ENCODE measurements at places on chromosomes 11 and 22.

- DNase-seq = peak; percentile 22
Observed at GRCh38 chr11:31236143-31236542, 133.4 kb downstream of the DCDC1 start.

- DNase-seq = no peak
Observed at GRCh38 chr11:2934611-2935239, 5.5 kb upstream of the PHLDA2 start.

GRCh38 chr11:122721201-122721963, 65.9 kb downstream of the UBASH3B start:
- no peak for DNase-seq

DNA sequence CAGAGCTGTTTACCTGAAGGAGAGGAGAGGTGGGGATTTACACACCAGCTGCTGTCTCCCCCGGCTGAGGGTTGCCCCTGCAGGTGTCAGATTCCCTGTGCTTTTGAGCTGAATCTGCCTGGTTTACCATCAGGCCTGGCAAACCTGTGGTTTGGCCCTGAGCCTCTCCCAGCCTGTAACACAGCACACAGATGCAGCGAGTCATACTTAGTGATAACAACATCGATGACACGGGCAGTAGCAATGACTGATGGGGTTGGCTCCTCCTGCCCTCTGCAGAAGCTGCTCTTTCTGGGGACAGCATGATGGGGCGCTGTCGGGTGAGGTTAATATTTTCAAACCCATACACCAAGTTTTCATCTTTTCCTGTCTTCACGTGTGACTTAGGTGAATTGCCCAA, 380.0 kb upstream of the B3GAT1 start:
- DNase-seq = peak; percentile 37

GRCh38 chr11:118841469-118842242, 42.0 kb upstream of the CXCR5 start:
- DNase-seq = no peak

GRCh38 chr11:8802251-8802650, 108.7 kb upstream of the AKIP1 start:
- no peak for DNase-seq

DNA sequence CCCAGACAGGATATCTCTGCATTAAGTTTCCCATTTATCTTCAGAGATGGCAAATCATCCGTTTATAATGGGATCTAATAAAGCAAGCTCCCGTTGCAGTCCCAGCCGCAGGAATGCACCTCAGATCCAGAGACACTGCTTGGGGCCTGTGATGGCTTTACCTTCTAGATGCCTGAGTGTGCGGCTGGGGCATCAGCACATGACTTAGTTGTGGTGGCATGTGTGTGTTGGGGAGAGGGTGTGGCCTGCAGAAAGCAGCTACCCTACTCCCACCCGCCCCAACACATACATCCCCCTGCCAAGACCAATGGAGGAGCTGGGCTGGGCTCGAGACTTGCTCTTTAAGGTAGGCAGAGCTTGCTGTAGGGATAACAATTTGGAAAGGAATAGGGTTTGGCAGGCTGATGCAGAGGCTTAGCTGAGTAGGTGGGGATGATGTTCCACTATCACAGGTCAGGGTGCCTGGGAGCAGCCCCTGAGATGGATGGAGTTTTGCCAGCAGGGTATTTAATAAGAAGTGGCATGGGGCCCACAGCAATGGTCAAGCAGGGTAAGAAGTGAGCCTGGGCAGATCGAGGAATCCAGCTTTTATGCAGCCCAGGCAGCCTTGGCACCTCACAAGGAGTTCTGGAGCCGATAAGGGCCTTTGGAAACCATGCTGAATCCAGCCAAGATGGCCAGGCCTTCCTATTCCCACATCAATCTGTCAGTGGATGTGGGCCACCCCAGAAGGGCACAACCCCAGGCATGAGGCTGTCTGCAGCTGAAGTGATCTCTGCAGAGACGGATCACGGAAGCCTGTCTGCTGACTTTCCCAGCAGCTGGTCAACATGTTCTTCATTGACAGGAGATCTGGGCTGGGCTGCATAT, 601.3 kb downstream of the BUD13 start:
- no peak for DNase-seq

GRCh38 chr11:36380296-36381014, 84.4 kb downstream of the PRR5L start:
- DNase-seq = no peak

GRCh38 chr11:103842795-103843194, 193.6 kb upstream of the DDI1 start:
- DNase-seq = no peak

DNA sequence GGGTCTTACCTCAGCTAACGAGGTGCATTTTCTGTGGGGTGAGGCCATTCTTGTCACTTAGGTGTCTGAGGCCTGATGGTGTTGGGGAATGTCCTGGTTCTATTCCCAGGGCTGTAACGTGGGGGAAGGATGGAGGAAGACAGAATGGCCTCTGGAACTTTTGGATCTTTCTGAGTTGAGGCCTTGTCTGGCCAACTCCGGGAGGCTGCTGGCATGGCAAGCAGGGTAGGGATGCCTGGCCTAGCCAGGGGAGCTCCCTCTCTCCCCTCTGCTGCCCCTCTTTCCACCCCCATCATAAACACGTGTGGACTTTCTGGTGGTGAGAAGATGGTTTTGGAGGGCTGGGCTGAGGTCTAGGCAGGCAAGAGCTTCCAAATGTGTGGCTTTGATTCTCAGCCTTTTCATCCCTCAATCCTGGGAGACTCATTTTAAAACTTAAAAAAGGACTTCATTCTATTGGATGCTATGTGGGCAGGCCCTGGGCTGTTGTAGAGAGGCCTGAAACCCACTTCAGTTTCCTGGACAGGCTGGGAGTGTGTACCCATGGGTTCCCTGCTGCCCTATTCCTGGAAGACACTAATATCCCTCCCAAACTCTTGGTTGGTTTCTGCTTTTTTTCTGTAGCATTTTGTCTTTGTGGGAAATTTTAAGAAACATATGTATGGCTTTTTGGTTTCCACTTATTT, 30.9 kb downstream of the ZBTB16 start:
- DNase-seq = no peak

DNA sequence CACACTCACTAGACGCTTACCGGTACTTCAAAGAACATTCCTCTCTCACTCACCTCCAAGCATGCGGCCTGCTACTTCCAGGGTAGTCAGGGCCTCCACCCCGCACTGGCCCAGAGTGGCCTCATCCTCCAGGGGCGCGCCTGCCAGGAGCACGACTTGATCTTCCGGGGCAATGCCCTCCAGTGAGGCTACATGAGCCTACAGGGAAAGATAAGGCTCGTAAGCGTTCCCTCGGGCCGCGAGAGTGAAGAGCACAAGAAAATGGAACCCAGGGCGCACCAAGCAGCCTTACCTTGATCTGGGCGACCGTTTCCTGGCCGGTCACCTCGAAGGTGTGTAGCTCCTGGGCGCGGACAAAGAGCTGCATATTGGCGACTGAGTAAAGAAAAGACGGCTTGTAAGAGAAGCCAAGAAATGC, 478 bp downstream of the FAU start:
- peak; percentile 46 for DNase-seq

GRCh38 chr11:66782726-66783125, 53.7 kb upstream of the SPTBN2 start:
- no peak for DNase-seq

DNA sequence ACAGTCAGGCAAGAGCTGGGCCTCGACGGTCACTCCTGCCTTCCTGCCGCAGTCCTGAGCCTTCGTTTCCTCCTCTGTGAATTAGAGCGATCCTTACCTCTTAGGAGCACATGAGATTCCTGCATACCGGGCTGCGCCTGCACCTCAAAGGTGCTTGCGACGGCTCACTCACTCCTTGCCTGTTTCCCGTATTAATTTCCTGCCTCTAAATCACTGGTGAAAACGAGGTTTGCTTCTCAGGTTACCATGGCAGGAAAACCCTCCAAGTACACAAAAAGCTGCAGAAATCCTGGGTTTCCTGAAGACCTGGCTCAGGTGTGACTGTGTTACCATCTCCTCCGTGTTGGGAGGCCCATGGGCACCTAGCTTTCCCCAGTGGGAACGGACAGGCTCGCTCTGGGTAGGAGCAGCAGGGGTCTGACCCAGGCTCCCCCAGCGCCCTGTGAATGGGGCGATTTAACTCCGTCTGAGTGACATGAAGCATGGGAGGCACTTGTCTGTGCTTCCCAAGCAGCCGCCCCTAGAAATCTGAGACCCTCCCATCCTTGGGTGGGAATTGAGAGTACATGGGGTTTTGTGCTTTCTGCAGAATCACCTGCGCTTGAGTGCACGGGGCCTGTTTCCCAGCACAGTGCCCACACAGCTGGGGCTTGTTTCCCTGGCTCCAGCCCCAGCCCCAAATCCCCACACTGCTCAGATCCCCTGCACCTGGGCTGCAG, 64.8 kb downstream of the PHF21B start:
- no peak for DNase-seq

GRCh38 chr11:2382129-2382517, 5.0 kb downstream of the CD81 start:
- no peak for DNase-seq

DNA sequence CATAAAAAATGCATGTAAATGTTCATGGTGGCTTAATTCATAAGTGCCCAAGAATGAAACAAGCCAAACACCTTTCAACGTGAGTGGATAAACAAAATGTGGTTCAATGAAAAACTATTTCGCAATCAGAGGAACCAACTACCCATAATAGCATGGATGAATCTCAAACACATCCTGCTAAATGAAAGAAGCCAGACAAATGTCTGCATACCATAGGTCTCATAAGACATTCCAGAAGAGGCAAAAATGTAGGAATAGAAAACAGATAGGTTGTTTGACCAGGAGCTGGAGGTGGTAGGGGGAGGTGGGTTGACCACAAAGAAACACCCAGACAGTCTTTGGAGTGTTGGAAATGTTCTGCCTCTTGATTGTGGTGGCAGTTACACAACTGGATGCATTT, 13.2 kb upstream of the OSBPL5 start:
- peak; percentile 12 for DNase-seq

DNA sequence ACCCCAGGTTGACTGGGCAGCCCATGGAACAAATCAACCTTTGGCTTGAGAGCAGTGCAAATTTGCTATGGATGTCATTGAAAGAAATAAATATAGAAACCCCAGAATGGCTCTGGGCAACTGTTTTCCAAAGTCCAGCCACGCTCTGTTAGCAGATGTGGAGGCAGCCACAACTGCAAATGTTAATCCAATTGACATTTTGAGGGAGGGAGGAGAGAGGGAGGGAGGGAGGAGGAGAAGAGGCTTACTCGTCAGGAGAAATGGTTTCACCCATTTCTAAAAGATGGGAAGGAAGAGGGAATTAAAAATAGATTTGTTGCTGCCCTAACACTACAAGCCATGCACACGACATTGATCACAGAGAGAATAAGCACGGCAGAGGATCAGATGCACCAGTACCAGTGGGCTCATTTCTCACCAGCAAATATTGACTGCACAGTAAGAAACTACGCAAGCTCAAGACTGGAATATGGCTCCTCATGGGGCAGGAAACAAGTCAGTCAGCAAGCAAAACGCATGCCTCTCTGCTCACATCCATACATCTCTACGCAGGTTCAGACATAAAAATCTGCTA, 229.1 kb downstream of the LARGE1 start:
- no peak for DNase-seq

GRCh38 chr11:45158891-45159605, 12.6 kb downstream of the PRDM11 start:
- DNase-seq = no peak

DNA sequence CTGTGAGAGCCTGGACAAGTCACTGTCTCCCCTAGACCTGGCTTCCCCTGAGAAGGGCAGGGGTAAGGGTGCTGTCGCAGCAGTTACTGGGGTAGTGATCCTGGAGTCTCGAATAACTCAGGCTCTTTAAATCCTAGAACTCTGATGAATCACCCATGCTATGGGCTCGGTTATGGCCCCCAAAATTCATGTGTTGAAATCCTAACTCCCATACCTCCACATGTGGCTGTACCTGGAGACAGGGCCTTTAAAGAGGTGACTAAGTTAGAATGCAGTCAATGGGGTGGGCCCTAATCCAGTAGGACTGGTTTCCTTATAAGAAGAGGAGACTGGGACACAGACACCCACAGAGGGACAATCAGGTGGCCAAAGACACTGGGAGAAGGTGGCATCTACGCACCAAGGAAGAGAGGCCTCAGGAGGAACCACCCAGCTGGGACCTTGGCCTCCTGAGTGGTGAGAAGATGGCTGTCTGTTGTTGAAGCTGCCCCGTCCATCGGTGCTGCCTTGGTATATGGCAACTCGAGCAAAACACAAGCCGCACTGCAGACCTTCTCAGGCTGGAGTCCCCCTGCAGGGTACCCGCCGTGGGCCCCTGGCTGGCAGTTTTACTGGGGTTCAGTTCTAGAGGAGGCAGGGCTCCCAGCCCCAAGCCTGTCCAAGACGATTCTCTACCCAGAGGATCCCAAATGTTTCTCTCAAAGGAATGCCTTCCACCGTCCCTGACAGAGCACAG, 48.8 kb upstream of the SHISAL1 start:
- no peak for DNase-seq

DNA sequence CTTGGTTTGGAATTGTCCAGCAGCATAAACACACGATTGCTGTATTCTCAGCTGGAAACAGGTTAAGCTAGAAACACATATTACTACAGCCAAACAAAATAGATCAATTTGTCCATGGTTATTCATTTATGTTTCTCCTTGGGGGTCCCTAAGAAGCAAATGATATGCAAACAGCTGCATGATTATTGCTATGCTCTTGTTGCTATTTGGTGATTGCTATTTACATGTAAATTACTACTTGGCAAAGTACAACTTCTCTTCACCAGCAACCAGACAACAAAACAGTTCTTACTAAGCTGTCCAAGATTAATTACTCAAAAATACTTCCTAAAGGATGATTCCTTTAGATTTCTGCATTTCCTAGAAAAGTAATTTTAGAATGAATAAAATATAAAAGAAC, 567.9 kb upstream of the ARHGAP42 start:
- no peak for DNase-seq

- no peak for DNase-seq
Observed at GRCh38 chr11:102983486-102983885, 28.0 kb upstream of the MMP13 start.

DNA sequence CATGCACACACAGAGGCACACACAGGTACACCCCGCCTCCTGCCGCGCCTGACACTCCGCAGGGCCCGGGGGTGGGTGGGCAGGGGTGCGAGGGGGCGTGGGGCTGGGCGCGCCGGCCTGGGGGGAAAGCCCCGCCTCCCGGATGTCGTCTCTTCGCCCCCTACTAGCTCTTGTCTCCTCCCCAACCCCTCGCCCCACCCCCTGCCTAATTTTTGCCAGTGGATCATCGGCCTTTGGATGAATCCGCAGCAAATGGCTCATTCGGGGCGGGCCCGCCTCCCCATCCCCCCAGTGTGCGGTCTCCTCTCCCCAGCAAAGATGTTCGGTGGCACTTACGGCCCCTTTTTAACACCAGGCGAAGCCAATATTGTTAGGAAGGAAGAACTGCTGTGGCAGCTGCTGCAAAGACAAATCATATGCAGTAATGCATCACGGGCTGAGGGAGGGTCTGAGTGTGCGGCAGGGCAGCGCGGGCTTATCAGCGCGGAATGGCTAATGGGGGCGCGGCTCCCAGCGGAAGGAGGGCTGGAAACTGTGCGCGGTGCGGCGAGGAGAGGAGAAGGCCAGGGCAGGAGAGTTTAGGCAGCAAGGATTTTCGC, 13.4 kb upstream of the NECTIN1 start:
- DNase-seq = no peak

GRCh38 chr11:75949023-75949672, 134.1 kb downstream of the UVRAG start:
- no peak for DNase-seq

- DNase-seq = peak; percentile 74
Observed at GRCh38 chr11:70916351-70916750, 336.0 kb downstream of the SHANK2 start.

- DNase-seq = no peak
Observed at GRCh38 chr22:45740236-45740635, 68.6 kb downstream of the ATXN10 start.

- DNase-seq = no peak
Observed at GRCh38 chr11:108084811-108085210, 36.6 kb upstream of the ACAT1 start.

GRCh38 chr11:15327786-15328231, 213.1 kb downstream of the INSC start:
- DNase-seq = peak; percentile 68
